ENCODE measurements at places on chromosomes 6 and 20.

DNA sequence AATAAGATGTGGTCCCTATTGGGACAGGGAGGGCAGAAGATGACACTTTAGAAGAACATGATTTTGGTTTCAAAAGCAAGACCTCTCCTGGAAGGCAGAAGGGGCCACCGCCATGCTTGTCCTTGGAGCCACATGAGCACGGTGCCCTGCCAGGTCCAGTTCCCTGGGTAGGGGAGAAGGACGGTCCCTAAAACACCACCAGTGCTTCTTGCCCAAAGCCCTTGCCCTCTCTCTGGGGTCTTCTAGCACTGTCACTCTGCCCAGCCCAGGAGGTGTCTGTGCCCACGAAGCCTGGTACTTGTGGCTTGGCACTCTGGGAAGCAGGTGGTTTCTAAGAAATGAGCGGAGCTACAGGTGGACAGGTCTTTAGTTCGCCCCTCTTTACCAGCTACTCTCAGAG is 46.0 kb downstream of the PLCG1 start:
- DNase-seq: no peak

- DNase-seq: no peak
Observed at GRCh38 chr6:38307740-38308139, 332.0 kb downstream of the BTBD9 start.

- DNase-seq: no peak
Observed at GRCh38 chr20:49587111-49587570, 19.2 kb upstream of the PTGIS start.

- no peak for DNase-seq
Observed at GRCh38 chr6:127058936-127059335, 59.5 kb upstream of the RSPO3 start.

GRCh38 chr20:54262671-54263070 is 54.8 kb downstream of the PFDN4 start:
- DNase-seq: no peak

DNA sequence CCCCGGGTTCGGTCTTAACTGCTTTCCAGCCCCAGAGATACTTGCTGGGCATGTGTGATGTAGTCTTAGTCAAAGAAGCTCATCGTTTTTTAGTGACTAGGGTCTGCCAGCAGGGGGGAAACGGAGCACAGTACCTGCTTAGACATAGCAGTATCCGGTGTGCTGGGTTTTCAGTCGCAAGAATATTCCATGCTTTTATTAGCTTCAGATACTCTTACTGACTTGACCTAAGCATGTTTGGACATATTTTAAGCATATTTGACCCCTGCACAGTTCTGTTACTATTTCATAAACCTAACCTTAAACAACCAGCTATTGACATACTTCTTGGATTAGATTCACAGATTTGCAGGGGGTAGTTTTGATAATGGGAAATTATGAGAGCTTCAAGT is 3.0 kb downstream of the E2F3 start:
- DNase-seq: peak; percentile 72

DNA sequence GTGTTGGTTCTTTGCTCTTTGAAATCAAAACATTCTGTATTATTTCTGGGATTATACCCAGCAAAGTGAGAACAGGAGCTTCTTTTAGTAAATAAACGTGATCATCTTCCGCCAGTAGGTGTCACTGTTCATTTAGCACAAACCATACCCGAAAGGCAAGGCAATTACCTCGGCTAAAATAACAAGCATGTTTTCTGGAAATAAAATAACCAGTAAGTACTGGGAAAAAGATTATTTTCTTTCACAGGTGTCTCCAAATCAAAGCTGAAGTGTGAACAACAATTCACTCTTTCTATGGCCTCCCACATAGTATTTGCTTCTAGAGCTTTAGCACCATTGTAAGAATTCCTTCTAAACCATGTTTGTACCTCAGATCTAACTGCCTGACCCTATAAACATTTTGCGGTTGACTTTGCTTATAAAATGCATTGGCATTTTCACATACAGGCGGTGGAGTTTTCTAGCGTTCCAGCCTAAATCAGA is 144.6 kb upstream of the AGPAT4 start:
- no peak for DNase-seq

GRCh38 chr6:124445581-124445980 is 516.7 kb upstream of the RNF217 start:
- DNase-seq: no peak

DNA sequence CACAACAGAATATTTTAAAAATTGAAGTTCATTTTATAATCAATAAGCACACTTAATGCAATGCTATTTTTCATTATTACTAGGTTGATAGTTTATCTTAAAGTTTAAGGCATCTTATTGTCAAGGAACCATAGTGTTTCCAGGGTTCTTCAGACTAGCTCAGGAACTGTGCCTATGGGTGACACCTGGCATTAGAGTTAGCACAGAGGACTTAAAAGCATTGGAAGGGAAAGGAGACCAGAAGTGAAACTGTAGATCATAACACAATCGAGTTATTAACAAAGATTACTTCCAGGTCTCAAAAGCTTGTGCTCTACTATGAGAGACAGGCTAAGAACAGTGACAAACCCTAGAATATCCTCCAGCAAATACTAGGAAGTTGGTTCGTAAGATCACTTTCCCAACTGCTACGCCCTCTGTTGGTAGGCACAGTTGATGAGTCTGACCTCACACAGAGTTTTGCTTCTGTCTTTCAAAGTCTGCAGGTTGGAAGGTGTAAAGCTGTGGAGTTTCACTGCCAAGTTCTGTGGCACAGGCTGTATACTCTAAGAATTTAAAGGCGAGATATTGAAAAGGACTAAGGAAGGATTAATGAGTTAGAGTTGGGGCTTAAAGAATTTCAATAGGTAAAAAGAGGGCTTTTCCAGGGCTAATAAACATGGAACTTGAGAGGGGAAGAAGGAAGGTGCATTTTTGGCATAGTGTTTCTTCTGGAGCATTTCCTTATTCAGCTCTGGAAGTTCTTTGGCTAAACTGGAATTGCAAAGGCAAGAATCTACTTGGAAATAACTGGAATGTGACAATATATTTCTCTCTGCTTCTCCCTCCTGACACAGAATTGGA is 531.3 kb upstream of the JAG1 start:
- DNase-seq: peak; percentile 12

GRCh38 chr20:821046-821730 is 12.3 kb upstream of the FAM110A start:
- no peak for DNase-seq

GRCh38 chr6:162636167-162636566 is 91.4 kb downstream of the PRKN start:
- DNase-seq: no peak

GRCh38 chr6:170113141-170113540 is 177.7 kb downstream of the DLL1 start:
- DNase-seq: no peak

GRCh38 chr20:59145924-59146779 is 17.5 kb upstream of the ZNF831 start:
- DNase-seq: peak; percentile 67
